Epithelial cell of prostate (primary cell): ENCODE measurements at places on chromosomes 2 and 18.

DNA sequence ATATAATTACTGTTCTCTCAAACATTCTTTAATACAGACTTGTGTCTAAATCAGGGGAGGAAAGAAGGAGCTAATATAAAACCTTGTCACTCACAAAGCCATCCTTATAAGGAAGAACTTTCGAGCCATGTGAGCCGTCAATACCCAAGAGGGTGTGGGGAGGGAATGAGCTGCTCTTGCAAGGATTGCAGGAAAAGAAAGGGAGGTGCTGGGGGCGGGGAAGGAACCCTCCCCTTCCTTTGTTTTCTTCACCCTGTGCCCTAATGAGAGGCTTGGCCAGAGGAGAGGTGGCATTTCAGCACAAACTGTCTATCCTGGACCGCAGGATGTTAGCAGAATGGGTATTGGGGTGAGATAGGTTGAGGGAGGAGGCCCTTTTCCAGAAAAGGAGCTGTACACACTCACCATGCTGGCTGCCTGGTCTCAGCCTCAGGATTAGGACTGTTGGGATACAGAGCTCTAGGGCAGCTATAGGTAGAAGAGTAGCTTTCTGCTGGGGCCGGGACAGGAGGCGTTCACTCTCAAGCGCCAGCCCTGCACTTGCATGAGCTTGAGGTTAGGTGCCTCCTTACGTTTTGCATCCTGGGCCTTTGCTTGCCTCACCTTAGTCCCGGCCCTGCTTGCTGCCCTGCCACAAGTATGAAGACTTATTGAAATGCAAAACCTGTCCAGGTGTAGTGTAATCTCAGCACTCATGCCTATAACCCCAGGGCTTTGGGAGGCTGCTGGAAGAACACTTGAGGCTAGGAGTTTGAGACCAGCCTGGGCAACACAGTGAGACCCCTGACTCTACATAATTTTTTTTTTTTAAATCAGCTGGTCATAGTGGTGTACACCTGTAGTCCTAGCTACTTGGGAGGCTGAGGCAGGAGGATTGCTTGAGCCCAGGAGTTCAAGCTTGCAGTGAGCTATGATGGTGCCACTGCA, 190.5 kb downstream of the LOXHD1 start:
- no peak for DNase-seq

DNA sequence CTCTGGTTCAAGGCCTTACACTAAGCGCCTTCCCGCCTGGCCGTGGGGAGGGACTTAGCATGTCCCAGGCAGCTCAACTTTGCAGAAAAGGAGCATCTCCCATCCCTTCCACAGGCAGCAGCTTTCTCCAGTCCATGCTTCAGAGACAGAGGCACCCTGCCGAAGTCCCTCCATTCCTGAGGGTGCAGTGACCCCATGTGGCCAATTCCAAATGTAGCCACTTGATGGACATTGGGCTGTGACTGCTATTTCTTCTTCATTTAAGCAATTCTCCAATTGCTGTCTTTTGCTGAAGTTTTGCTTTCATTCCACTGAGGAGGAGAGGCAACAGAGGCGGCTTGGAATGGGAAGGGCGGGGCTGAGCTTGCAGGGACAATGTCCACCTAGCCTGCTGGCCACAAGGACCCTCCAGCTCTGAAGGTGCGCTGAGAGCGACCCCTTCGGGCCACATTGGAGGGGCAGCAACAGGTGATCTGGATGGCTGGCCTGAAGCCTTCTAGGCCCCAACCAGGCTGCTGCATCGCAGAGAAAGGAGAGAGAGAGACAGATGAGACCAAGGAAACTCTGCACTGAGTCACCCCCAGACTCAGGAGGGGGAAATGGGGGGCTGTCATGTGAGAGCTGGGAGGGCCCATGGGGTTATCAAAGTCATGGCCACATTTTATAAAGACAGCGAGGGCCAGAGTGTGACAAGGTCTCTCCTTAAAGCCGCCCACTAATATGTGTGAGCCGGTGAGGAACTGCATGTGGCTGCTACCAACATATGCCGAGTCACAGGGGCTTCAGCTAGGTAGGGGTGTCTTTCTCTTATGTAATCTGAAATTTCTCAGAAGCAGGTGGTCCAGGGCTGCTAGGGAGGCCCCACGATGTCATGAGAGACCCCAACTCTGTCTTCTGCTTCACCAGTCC, 61.3 kb downstream of the LONRF2 start:
- no peak for DNase-seq

GRCh38 chr2:34107811-34108210, 508.7 kb upstream of the FAM98A start:
- DNase-seq: no peak

DNA sequence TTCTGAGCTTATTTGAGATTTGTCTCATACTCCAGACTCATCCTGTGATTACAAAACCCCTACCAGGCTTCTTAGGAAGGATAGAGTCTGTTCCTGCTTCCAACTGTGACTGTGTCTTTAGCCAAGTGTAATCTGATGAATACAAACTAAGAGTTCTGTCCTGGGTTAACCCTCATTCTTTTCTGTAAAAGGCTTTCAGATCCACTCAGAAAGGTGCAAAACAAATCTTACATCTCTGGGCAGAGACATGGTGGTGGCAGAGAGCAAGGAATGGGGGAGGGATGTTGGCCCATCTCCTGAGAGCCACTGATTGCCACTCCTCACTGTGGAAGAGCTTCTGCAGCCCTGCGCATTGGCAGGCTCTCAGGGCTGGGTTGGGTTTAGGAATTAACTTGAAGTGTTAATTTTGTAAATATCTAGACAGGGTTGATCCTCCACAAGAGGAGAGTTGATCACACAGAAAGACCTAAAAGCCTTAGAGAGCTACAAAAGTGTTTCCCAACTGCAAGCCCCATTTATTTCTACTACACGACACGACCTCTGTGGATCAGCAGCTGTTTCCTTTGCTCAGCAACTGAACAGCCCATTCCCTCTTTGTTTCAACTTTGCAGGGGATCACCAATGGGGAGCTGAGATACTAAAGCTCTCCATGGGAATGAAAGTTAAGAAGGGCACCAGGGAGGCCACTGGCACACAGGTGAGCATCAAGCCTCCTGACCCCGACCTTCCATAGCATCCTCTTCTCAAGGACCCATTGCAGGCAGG, 23.7 kb upstream of the SPTBN1 start:
- no peak for DNase-seq

DNA sequence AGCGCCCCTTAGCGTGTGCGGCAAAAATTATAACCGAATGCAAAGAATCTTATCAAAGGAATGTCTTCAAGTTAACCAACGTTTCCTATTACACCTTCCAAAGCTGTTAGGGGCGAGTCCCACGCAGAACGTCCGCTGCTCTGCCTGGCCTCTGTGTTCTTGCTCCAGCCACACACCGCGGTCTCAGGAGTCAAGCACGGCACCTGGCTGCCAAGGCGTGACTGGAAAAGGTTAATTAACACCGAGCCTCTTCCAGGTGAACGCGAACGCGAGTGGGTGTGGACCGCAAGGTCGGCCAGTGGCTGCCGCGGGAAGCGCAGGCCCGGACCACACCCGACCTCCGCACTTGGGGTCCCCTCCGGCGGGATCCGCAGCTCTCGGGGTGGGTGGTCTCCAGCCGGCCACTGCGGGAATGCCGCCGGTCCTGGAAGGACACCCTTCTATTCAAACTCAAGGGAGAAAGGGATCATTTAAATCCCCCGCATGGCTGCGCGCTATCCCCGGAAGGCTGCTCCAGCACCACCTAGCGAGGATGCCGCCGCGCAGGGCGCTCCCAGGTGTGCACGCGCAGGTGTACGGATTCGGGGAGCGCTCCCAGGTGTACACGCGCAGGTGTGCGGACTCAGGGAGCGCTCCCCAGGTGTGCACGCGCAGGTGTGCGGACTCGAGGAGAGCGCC, 830 bp downstream of the CYB5A start:
- no peak for DNase-seq

DNA sequence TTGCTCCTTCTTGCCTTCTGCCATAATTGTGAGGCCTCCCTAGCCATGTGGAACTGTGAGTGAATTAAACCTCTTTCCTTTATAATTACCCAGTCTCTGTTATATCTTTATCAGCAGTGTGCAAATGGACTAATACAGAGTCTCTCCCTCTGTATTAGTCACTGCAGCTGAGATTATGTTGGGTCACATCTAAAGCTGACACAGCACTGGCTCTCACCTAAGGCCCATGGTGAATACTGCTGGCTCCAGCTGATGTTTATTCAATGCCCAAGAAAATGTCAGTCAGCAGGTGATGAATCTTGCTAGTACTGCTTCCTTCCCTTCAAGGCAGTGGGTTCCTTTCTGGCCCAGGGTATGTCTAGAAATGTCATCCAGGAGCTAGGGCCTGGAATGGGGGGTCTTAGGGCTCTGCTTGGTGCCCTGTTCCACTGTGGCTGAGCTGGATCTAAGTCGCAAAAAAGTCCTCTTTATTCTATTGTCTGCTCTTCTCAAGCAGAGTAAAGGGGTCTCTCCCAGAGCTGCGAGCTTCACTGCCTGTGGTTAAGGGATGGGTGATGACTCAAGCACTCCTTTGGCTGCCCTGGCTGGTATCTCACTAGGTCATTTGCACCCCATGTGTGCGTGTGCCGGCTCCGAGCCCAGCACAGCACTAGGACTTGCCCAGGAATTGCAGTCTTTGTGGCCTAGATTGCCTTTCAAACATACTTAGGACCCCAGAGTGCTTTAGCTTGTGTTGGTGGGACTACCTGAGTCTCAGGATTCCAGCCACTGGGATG, 29.9 kb downstream of the PPP1R1C start:
- peak; percentile 22 for DNase-seq

DNA sequence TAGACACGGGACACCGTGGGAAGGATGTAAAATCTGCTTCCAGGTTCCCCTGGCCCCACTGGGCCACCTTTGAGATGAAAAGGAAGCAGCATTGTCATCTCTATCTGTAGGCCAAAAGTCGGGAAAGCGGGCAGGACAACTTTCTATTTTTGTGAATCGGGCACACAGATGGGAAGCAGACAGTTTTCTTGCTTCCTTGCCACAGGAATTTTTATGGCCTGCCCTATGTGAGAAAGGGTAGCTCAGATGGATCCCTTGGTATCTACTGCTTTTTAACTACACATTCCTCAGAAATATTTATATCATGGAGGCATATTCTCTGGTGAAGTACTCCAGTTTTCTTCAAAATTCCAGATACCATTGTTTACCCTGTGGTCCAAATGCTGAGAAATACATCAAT, 735.5 kb downstream of the CBLN2 start:
- DNase-seq: no peak

DNA sequence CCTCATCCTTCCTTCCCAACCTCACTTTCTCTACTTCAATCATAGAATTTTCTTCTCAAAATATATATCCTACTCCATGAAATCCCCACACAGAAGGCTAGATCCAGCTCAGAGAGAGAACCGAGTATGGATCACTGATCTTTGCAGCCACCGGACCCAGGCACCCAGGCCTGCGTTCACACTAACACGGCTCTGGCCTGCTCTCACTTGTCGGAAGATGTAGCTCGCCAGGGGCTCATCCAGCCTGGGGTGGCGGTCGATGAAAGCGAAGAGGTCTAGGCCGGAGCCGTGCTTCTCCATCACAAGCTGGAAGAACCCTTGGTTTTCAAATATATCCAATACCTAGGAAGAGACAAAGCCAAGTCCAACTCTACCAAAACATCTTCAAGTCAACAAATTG, 12.7 kb upstream of the MTERF4 start:
- no peak for DNase-seq

- DNase-seq: peak; percentile 66
Observed at GRCh38 chr2:64888591-64889309, 100.4 kb upstream of the SLC1A4 start.

GRCh38 chr2:234730066-234730640, 221.7 kb upstream of the SH3BP4 start:
- no peak for DNase-seq

- DNase-seq: no peak
Observed at GRCh38 chr2:64679673-64680425, 26.1 kb upstream of the SERTAD2 start.

DNA sequence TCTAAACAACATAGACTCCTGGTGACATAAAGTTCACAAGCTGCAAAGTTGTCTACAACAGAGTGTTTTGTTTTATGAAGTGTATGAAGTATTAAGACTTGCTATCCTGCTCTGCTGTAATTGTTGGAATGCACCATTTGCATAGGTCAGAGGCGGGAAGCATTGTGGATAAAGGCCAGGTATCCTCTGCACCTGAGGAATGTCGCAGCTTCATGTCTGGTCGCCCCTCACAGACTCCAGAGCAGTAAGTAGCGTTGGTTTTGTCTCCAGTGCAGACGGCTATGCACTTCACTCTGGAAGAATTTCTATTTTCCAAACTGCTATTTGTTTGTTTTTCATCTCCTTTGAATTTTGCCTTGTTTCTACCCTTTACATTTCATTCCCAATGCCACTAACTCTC, 63.1 kb downstream of the UNC80 start:
- DNase-seq: no peak

DNA sequence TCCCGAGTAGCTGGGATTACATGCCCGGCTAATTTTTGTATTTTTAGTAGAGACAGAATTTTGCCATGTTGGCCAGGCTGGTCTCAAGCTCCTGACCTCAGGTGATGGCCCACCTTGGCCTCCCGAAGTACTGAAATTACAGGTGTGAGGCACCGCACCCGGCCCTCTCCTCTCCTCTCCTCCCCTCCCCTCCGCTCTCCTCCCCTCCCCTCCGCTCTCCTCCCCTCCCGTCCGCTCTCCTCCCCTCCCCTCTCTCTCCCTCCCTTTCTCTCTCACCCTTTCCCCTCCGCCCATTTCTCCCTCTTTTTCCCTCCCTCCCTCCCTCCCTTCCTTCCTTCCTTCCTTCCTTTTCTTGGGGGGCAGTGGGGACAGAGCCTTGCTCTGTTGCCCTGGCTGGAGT, 28.4 kb downstream of the CD8B start:
- no peak for DNase-seq

- no peak for DNase-seq
Observed at GRCh38 chr18:42028247-42028832, 73.3 kb downstream of the PIK3C3 start.

GRCh38 chr2:12821656-12822055, 104.9 kb downstream of the TRIB2 start:
- DNase-seq: no peak

DNA sequence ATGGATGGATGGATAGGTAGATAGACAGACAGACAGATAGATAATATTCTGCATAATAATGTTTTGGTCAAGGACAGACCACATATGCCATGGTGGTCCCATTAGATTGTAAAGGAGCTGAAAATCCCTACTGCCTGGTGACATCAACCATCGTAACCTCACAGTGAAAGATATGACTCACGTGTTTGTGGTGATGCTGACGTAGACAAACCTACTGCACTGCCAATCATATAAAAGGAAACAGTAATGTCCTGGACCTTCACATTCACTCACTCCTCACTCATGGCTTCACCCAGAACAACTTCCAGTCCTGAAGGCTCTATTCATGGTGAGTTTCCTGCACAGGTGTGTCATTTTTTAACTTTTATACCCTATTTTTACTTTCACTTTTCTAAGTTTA, 202.9 kb upstream of the TPO start:
- DNase-seq: no peak

GRCh38 chr2:109439390-109439786, 174.4 kb downstream of the SEPTIN10 start:
- no peak for DNase-seq
